BJ (cell line): ENCODE measurements at places on chromosomes 6 and 20.

DNA sequence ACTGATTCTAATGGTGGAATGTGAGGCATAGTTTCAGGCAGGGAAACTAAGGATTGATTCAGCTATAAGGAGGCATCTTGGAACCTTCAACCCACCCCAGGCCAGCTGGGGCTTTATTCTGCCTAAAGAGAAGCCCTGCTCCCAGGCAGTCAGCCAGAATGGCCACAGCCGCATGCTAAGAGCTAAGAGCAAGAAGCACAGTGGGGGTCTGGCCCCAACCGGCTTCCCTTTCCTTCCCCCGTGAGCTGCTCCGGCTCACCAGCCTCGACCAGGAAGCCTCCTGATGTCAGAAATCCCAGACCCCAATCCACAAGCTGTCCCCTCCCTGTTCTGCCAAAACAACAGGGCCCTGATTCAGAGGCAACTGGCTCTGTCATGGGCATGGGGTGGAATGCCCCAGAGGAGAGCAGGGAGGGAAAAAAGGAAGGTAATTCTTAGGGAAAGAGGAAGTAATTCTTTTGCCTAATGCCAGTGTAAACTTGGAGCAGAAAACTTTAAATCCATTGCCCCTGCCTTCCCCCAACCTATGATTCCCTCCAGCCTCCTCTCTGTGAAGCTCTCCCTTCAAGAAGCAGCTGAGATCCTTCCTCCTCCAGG, 6.9 kb downstream of the GRM4 start:
- no peak for DNase-seq

- DNase-seq, result no peak
Observed at GRCh38 chr20:22496817-22497216, 87.6 kb downstream of the FOXA2 start.

GRCh38 chr6:10682355-10682988, 11.9 kb downstream of the C6orf52 start:
- DNase-seq, result no peak

GRCh38 chr20:300345-300990, 3.1 kb downstream of the ZCCHC3 start:
- no peak for DNase-seq

DNA sequence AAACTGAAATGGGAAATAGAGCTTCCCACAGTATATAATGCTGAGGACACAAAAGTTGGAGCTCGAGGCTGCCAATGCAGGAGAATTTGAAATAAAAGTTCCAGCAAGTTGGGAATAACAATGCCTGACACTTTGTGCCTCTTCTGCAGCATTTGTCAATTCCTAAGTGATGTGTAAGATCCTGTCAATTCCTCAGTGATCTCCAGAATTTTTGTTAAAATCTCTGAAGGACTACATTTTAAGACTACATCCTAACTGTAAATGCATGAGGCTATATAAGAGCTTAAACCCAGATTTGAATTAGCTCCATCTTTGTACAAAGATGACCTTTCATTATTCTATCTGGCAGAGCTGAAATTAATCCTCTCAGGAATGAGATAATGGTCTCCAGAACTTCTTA, 208.2 kb downstream of the COL12A1 start:
- DNase-seq, result no peak

GRCh38 chr6:53199156-53199555, 50.5 kb upstream of the GCM1 start:
- DNase-seq, result no peak

DNA sequence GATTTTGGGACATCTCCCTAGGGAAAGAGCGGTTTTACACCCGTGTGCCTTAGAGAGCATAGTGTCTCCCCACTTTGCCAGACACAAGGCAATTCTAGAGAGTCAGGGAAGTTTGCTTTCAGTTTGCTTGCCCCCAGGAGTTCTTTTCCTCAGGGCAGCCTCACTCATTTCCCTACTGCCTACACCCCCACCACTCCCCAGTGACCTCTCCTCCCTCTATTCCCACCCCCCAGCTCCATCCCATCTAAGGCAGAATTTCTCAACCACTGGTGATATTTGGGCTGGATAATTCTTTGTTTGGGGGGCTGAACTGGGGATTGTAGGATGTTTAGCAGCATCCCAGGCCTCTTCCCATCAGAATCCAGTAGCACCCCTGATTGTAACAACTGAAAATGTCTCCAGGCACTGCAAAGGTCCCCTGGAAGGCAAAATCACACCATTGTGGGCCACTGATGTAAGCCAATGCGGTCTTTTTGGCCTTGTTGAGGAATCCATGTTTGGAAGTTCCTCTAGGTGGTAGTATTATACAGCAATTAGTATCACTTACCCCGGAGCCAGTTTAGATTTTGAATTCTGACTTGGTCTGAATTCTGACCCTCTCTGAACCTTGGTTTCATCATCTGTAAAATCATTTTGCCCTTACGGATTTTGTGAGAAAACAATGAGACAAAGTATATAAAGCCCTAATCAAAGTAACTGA, 1.3 kb downstream of the EPPIN start:
- no peak for DNase-seq
